Stimulated activated CD4-positive, alpha-beta T cell treated with anti-CD3 and anti-CD28 coated beads, Interleukin-4, amount 100 ng/mL, for 24 hours (primary cell): ENCODE measurements at places on chromosomes 4 and X.

- no peak for DNase-seq
Observed at GRCh38 chr4:143381189-143382118, 44.8 kb downstream of the GAB1 start.

DNA sequence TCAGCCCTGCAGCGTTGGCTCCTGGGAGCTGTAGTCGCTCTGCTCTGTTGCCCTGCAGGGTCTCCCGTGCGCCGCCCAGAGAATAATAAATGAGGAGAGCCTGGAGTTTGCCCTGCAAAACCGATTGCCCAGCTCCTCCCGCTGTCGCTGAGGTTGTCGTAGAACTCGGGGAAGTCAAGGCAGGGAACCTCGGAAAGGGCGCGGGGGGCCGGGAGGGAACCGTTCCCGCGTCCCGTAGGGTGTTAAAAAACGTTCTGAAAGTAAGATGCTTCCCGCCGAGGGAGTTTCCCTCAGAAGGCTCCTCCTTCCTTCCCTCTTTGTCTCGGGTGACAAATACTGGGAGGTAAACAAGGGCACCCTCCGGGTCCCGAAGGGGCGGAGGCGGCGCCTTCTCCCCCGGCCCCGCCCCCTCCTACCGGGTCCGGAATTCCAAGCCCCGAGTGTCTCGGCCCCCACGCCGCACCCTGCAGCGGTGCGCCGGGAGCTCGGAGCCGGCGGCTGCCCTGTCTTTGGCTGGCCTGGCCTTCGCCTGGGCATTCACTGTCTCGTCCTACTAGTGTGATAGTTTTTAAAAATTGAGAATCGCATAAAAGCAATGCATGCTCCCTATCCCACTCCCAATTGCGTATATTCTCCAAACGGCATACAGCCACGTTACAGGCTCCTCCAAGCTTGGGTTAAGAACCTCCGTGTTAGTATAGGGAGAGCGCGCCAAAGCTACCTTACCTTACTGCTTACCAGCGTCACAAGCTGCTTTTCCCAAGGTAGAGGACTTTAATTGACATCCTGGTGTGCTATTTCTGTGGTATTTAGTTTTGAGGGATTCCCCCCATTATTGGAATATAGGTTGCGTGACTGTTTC is 964 bp upstream of the HMGB2 start:
- DNase-seq = peak; percentile 14

GRCh38 chr4:159047478-159048165 is 55.3 kb upstream of the RAPGEF2 start:
- no peak for DNase-seq

DNA sequence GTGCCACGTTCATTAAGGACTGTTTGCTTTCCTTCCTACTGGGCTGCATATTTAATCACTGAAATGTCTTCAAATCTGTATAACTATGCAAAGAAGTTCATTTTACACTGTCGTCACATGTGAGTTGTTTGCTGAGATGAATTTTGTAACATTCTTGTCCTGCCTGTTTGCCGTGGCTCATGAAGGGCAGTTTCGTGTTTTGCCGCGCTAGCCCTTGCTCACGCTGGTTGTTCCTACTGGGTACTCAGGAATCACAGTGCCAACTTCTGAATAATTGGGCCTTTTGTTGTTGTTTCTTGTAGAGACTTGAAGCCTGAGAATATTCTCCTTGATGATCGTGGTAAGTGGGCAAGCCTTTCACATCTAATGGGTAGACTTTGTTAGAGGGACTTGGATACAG is 52.2 kb downstream of the HTT-AS start:
- DNase-seq = no peak

DNA sequence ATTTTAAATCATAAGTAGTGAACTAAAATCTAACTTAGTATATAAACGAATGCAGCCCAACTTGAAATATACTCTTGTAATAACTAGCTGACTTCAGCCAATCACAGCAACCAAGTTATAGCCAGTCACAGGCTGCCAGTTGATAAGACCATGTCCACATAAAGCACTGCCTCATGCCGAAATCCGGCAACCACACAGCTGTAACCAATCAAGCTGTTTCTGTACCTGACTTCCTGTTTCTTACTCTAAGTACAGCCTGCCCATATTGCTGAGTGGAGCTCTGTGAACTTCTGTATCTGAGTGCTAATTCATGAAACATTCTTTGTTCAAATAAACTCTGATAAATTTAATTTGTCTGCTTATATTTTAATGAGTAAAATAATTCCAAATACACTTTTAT is 805.3 kb upstream of the EPHA5 start:
- DNase-seq = no peak

GRCh38 chr4:25663781-25664180 is 8.1 kb downstream of the SLC34A2 start:
- DNase-seq = no peak

DNA sequence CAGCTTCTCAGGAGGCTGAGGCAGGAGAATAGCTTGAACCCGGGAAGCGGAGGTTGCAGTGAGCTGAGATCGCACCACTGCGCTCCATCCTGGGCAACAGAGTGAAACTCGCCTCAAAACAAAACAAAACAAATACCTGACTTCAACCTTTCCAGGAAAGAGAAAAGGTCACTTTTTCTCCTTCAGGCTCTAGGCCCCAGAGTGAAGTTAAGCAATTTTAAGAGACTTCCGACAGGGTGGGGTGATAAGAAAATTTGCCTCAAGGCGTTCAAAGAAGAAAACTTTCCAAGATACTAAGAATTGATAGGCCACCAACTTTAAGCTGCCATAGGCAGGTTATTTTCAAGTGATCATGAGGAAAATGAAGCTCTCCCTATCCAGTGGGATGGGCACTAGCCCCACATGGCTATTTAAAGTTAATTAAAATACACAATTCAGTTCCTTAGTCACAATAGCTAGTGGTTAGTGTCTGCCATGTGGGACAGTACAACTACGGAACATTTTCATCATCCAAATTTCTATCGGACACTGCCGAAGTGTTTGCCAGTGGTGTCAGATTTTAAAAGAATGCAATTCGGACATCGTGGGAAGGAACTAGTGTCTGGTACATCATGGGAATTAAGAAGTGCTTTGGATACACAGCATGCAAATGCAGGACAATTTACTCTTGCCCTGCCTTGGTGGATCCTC is 33.0 kb downstream of the SMS start:
- no peak for DNase-seq

- DNase-seq = no peak
Observed at GRCh38 chr4:95124906-95125504, 367.2 kb downstream of the BMPR1B start.

GRCh38 chr4:102642631-102643298 is 118.0 kb downstream of the MANBA start:
- DNase-seq = no peak

- DNase-seq = no peak
Observed at GRCh38 chr4:88029556-88029955, 22.1 kb downstream of the PKD2 start.

DNA sequence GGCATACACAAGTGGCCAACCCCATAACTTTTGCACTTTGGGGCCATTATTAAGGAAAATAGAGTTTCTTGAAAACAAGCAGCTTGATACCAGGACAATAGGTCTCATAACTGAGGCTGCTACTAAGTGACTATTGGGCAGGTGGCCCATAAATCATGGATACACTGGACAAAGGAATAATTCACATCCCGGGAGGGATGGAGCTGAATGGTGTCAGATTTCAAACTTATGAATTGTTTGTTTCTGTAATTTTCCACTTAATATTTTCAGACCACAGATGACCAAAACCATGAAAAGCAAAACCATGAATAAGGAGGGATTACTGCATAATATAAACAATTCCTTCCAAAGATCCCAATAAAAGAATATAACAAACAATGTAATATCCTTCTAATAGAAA is 114.4 kb downstream of the WDFY3 start:
- DNase-seq = no peak

GRCh38 chr4:135741583-135741982 is 1540.0 kb upstream of the PABPC4L start:
- no peak for DNase-seq

DNA sequence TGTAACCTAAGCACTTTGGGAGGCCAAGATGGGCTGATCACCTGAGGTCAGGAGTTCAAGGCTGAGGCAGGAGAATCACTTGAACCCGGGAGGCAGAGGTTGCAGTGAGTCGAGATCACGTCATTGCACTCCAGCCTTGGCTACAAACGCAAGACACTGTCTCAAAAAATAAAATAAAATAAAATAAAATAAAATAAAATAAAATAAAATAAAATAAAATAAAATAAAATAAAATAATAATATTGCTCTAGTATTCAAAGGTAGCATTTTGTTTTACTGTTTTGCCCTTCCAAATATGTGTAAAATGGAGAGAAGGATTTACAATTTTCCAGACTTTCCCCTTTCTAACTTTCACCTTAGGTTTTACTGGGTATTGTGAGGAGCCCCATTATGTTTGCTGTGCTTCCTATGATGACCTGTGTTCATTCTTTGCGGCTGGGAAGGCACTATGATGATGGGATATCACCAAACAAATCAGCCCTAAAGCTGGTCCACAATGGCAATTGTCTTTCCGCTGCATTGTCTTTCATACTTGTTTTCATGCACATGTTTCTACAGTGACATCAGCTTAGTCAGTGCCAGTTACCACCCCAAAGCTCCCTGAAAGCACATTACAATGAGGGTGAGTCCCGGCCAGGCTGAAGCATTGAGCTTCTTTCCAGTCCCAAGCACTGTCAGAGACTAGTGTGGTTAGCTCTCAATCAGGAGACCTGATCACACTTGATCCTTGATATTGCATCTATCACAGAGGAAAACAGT is 50.8 kb downstream of the DTHD1 start:
- no peak for DNase-seq

DNA sequence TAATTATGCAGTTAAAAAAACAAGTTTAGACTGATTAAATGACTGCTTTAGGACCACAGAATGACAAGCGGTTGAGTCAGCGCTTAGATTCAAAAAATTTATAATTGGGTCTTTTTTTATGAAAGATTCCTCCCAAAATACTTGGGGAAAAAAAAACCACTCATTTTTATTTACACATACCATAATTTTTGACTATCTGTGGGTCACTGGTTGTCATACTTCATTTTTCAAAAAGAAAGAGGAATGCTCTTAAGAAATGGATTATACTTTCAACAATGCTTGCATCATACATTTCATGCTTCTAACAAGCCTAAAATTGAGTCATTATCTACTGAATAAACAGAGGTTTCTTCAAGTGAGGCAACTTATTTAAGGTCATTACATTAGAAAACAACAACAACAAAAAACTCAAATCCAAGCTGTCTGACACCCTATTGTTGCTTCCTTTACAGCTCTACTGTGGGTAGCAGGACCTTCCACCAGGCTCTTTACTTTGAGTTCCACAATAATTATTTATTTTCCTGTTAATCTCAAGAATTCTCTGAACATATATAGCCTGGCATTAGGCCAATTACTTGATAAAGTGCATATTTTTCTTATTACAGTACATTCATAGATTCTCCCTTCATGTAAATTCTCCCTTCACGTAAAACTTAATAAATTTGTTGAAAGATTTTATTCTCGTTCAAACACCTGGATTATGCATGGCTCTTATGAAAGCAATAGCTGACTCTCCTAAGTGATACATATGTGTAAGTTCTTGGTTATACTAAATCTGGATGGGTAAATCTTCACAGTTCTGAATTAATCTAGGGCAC is 445.5 kb downstream of the PCDH10 start:
- DNase-seq = no peak

GRCh38 chr4:108393890-108394472 is 225.2 kb upstream of the LEF1 start:
- no peak for DNase-seq

GRCh38 chr4:116529129-116529528 is 556.2 kb downstream of the TRAM1L1 start:
- DNase-seq = no peak

GRCh38 chr4:98573791-98574190 is 84.6 kb downstream of the TSPAN5 start:
- DNase-seq = no peak

GRCh38 chr4:152478461-152479237 is 57.2 kb downstream of the FBXW7 start:
- no peak for DNase-seq

- DNase-seq = no peak
Observed at GRCh38 chr4:1463927-1464540, 57.8 kb upstream of the NKX1-1 start.

- DNase-seq = no peak
Observed at GRCh38 chr4:155419266-155419665, 42.5 kb upstream of the MAP9 start.

GRCh38 chrX:41276661-41277506 is 57.1 kb upstream of the DDX3X start:
- no peak for DNase-seq

GRCh38 chr4:153758688-153759406 is 977 bp downstream of the RNF175 start:
- DNase-seq = no peak

- DNase-seq = peak; percentile 45
Observed at GRCh38 chrX:16869393-16870094, 618 bp downstream of the RBBP7 start.

DNA sequence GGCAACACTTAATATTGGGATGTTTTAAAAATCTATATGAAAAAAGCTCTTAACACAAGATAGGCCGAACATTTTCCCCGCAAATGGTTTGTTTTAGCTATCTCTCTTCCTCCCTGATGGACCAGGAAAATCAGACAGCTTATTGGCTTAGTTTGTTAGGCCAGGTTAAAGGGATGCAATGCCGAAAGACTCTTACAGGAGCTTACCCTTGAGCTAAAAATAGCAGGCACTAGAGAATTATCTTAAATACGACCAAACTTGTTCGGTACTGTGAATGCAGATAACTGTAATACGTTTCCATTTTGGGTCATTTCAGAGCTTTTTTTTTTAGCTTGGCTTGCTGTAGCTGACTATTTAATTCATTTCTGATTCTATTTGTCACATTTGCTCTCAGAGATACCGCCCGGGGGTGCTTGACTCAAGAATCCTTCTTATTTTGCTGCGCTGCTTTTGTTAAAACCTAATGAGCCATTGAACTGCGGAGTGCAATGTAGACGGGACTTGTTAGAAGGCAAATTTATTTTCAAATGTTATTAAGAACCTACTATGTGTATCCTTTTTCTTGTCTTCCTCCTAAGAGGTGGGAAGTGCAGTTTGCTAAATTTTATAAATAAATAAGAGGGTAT is 23.3 kb downstream of the PPARGC1A start:
- DNase-seq = no peak

GRCh38 chr4:151685303-151685702 is 75.5 kb downstream of the GATB start:
- DNase-seq = no peak

- DNase-seq = no peak
Observed at GRCh38 chrX:120499301-120500072, 30.4 kb upstream of the LAMP2 start.

GRCh38 chr4:38788317-38788716 is 5.5 kb upstream of the TLR10 start:
- DNase-seq = no peak

DNA sequence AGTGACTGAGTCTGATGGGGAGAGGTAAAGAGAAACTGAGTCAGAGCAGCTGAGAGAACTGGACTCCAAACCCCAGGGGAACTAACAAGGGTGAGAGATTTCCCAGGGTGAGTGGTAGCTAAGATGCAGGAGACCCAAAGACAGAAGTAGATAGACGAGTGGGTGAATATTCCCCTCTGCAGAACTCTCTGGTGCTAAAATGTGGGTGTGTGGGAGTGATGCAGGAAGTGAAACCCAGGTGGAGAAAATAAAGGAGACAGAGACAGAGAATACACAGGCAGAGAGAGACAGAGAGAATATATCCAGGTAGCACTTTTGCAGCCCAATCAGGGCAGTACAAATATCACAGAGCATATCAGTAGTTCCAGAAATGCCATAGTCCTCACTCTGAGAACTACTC is 212.5 kb upstream of the ZIC3 start:
- no peak for DNase-seq

- DNase-seq = no peak
Observed at GRCh38 chr4:72971572-72971971, 97.9 kb downstream of the COX18 start.

GRCh38 chr4:52051615-52052474 is 741 bp downstream of the SPATA18 start:
- DNase-seq = no peak
